ENCODE measurements at places on chromosomes 5 and 9.

DNA sequence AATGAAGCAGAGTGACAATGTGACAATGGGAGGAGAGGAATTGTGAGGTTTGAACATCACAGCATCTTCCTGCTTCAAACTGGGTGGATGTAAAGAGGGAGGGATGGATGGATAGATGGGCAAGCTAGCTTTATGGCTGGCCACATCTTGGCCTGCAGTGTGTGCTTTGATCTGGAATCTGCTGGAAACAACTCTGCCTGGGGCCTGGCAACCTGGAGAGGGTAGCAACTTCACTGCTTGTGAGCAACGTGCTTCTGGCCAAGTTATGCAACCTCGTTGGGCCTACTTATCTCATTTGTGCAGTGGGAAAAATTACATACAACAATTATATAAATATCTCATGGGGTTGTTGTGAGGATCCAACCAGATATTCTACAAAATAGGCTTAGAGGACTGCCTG, 5.3 kb downstream of the IL9 start:
- DNase-seq = no peak

- DNase-seq = no peak
Observed at GRCh38 chr9:137787786-137788505, 89.6 kb upstream of the CACNA1B start.

GRCh38 chr5:169410996-169411783, 110.3 kb upstream of the SLIT3 start:
- no peak for DNase-seq

DNA sequence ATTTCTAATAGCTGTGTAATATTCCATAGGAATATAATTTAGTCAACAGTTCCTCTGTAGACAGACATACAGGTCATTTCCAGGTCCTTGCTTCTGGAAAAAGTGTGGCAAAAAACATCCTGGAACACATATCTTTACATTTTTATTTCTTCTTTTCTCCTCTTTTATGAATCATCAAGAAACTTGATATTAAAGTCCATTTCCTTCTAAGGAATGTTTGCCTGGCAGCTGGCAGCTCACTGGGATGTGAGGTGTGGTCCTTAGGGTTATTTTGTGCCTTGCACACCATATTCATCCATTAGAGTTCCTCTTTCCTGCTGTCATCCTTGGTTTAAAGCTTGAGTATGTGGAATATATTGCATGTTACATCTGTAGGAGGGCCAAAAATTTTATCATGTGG, 122.0 kb downstream of the GALNT10 start:
- no peak for DNase-seq

DNA sequence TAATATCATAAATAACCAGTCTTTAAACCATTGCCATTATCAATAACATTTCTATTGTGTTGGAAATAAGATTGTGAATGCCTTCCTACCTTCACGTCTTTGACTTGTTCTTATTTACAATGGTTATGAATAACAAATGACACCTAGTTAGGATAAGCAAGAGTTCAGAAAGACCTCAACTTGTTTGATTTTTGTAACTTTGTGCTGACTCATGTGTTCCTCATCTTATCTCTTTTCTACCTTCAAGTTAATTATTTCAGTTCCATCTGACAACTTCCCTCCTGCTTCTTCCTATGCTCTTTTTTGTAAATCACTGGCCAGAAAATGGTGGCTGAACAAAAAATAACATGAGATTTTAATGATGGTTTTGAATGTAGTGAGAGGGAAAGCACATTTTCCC, 538.5 kb upstream of the TUSC1 start:
- DNase-seq = no peak

DNA sequence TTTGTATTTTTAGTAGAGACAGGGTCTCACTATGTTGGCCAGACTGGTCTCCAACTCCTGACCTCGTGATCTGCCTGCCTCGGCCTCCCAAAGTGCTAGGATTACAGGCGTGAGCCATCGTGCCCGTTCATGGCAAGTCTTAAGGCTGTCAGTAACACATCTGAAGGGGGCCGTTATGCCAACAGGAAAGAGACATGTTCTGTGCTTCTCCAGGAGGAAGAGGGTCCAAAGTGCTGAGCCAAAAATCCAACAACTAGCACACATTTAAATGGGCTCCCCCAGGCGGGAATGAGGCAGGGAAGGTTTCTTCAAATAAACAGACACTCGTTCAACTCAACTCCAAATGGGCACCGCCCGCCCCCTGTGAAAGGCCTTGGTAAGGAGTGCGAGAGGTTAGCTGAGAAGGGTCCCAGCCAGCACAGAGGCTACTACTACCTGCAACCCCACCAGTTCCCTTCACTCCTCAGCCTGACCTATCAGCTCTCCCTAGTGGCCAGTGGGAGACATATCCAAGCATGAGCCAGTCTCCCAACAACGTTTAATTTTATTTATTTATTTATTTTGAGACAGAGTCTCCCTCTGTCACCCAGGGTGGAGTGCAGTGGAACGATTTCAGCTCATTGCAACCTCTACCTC, 84.1 kb upstream of the DMRT1 start:
- DNase-seq = peak; percentile 29

- DNase-seq = no peak
Observed at GRCh38 chr5:181190711-181191525, 14.1 kb downstream of the TRIM7 start.

- no peak for DNase-seq
Observed at GRCh38 chr9:110261632-110262031, 5.3 kb upstream of the TXN start.

- DNase-seq = no peak
Observed at GRCh38 chr5:39236718-39237117, 17.4 kb upstream of the FYB1 start.

GRCh38 chr5:56816546-56817081, 1.3 kb downstream of the MAP3K1 start:
- DNase-seq = peak; percentile 35

Measured in NCI-H2171 treated with DMSO at 0.1 percent for 48 hours (cell line).